ENCODE measurements at places on chromosomes 3 and 15.

DNA sequence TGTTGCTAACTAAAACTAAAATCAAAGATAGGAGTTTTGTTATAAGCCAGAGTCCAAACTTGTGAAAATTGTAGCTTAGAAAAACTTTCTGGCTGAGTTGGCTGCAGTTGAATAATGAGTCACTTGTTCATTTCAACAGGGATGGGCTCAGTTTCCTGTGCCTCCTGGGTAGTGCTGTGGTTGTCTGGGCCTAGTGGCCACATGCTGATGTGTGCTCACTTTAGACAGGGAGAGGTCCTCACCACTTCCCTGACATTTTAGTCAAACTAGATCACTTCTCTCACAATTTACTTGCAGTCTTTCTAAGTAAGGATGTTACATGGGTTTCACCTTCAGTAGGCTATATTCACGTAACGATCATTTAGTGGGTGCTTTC is 6.3 kb upstream of the UBE2Q2 start:
- peak; percentile 22 for DNase-seq

DNA sequence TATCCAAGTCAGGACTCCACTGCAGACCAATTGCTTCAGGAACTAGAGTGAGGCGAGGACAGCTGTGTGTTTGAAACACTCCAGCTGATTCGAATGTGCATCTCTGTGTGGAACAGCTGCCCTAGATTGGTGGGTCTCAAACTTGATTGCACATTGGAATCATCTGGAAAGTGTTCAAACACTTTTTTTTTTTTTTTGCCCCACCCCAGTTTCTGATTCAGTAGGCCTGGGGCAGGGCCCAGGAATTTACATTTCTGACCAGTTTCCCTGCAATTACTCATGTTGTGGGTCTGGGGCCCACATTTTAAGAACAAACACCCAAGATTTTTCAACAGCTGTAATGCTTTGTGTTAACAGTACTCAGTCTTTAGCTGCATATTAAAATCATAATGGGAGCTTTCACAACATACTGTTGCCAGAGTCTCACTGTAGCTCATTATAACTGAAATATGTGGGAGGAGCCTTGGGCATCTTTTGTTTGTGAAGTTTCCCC is 156.6 kb downstream of the NR1D2 start:
- DNase-seq: no peak

- no peak for DNase-seq
Observed at GRCh38 chr15:68578175-68578979, 416 bp upstream of the CORO2B start.

- no peak for DNase-seq
Observed at GRCh38 chr15:69498282-69498681, 45.7 kb downstream of the RPLP1 start.

DNA sequence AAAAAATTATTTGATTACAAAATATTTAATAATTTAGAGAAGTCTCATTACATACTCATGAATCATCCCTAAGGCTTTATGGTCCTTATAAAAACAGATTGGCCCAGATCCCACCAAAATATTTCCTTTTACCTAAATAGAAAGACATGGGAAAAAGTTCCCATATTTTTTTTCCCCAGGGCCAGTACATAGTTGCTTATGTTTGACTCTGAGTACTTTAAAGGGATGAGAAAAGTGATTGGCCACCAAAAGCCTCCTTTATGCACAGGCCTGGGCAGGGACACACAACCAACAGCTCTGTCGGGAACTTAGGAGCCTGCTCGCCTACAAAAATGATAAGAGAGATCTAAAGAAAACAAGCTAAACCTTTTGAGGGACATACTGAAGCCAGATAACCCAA is 22.3 kb downstream of the KCNAB1 start:
- DNase-seq: no peak

DNA sequence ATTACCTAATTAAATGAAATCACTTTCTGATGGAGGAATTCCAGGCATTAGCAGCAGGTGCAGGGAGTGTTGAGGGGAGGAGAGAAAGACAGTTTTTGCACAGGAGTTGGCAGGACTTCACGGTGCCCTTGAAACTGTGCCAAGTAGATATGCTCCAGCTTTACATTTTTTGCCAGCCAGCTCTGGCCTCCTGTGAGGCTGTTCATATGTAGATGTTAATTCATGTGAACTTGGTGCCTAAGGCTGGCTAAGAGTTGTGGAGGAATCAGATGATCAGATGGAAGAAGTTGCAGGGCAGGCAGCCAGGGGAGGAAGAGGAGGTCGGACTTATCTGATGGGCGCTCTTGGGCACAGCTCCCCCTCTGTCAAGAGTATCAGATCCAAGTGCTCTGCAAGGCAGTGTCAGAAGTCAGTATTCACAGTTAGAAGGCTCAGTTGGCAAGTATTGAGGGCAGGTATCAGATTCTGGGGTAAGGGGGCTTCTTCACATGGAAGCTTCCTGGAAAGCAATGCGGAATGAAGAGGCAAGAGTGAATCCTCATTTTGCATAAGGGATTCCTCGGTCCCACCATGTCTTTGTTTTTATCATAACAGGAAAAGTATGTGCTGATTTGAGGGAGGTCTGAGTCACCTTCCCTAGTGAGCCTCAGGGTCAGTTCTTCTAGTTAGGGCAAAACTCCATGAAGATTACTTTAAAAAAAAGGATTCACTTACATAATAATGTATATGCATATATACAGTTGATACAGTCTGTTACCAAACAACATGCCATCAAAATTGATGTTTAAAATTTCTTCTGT is 172.6 kb upstream of the UMPS start:
- no peak for DNase-seq

- DNase-seq: no peak
Observed at GRCh38 chr3:130457671-130458070, 59.3 kb upstream of the COL6A6 start.

DNA sequence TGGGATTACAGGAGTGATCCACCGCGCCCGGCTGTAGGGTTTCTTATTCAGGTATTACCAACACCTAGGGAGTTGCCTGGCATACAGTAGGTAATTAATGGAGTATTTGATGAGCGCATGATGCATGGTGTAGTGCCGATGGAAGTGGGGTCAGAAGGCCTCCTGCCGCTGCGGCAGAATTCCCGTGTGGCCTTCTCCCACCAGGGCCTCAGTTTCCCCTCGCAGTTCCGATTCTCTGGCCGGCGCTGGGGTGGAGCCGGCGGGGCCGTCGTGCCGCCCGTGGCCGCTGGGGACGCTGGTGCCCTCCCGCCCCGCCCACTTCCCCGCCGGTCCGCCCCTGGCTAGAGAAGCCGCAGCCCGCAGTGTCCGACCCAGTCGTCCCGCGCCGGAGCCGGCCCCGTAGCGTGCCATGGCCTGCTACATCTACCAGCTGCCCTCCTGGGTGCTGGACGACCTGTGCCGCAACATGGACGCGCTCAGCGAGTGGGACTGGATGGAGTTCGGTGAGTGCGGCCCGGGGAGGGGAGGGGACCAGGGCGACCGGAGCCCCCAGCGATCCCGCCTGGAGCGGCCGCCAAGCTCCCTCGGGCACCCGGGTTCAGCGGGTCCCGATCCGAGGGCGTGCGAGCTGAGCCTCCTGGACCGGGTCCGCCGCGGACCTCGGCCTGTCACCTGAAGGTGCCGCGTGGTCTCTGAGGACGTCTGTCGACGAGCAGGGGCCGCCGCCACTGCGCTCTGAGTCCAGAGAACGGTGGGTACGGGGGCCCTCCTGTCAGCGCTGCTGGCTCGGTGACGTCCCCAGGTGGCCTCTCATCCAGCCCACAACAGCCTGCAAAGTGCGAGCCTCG is at the start of gene IRAK2:
IRAK2 (plus strand) TSS at position 374 of the 848 bp plus-strand sequence; CDS start at position 410, 36 bp downstream.
- peak; percentile 60 for DNase-seq

DNA sequence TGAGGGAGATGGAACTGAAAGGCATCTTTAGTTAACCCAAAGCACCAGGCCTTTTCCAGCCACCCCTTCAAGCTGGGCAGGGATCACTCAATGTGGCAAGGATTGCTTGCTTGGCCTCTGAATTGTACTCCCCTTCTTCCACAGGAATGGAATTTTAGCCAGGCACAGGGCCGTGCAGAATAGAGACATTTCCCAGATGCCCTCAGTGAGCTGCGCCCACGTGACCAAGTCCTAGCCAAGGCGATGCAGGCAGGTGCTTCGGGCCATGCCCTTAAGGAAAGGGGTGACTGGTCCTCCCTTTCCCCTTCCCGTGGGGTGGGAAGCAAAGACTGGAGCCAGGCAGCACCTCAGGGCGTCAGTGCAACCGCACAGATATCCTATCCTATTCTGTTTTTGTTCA is 17.9 kb downstream of the GP9 start:
- no peak for DNase-seq

DNA sequence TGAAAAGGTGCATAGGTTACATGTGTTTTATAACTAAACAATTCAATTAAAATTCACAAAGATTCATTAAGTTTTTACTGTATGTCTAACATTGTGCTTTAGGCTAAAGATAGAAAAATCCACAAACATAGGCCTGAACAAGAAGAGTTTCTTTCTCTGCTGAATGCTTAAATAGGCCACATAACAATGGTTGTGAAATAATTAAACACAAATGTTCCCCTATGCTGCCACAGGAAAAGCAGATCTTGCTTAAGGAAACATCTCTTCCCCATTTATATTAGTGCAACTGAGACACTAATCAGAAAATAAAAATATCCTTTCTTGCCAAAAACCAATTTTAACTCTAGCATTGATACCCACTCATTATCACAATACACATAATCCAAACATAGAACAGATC is 725.4 kb upstream of the DPPA4 start:
- DNase-seq: no peak

Data from stimulated activated naive CD4-positive, alpha-beta T cell treated with Interleukin-2 at 50 U/mL for 16 hours (primary cell).